Esophagus muscularis mucosa (tissue), 4 donors: ENCODE measurements at places on chromosomes 2 and 18. TPM values are rescaled to one million over a fixed set of nuclear protein-coding genes. Genes with fewer than 3 reads are reported as not detected.

BCL2 gene
- total RNA-seq, result 39.0 TPM

- peaks cover 50% of the 10 kb centered on the region for H3K4me1 ChIP-seq
- H3K27ac ChIP-seq, result peak overlapping the region; percentile 61
- no peak overlapping the region for H3K4me3 ChIP-seq
Observed at GRCh38 chr2:128324008-128324896, 5.6 kb upstream of the HS6ST1 start.

MBD5 gene
- total RNA-seq, result 34.6 TPM

GRCh38 chr2:85754313-85755095 is 713 bp downstream of the ATOH8 start:
- no peak for DNase-seq
- H3K27me3 ChIP-seq, result no peaks in the 10 kb centered on the region
- H3K27ac ChIP-seq, result peak overlapping the region; percentile 81
- peaks cover 7% of the 10 kb centered on the region for H3K36me3 ChIP-seq

DNA sequence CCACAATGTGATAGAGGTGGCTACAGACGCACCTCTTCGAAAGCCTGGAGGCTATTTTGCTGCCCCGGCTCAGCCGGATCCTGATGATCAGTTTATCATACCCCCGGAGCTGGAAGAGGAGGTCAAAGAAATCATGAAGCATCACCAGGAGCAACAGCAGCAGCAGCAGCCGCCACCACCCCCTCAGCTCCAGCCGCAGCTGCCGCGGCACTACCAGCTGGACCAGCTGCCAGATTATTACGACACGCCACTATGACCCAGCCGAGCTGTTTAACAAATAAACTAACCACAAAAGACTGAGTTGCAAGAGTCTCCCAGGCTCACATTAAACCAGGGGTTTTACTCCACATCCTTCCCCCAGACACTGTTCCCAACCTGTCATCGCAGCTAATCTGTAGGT is 263.8 kb downstream of the PHLPP1 start:
- DNase-seq, result no peak
- H3K27ac ChIP-seq, result no peak overlapping the region
- H3K4me3 ChIP-seq, result no peak overlapping the region
- H3K4me1 ChIP-seq, result peaks cover 10% of the 10 kb centered on the region
- no peaks in the 10 kb centered on the region for H3K27me3 ChIP-seq

DNA sequence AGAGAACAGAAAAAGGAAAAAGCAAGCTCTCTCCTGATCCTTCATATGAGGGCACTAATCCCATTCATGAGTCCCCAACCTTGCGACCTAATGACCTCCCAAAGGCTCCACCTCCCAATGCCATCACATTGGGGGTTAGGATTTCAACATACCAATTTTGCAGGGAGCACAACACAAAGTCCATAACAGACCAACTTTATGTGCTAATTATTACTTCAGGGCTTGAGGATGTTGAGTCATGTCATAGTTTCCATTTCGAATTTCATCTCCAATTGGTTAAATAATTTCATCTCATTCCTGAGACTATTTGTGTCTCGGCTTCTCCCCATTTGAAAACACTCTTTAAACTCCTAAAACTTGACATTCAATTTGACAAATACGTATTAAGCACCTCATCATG is 69.9 kb upstream of the KLF7 start:
- H3K4me3 ChIP-seq, result no peak overlapping the region
- no peak for DNase-seq
- H3K27me3 ChIP-seq, result no peaks in the 10 kb centered on the region
- no peaks in the 10 kb centered on the region for H3K36me3 ChIP-seq

GALR1 gene
- total RNA-seq, result 0.06 TPM

- peak overlapping the region; percentile 83 for H3K4me3 ChIP-seq
- no peak for DNase-seq
- H3K27ac ChIP-seq, result peak overlapping the region; percentile 74
- H3K36me3 ChIP-seq, result peaks cover 5% of the 10 kb centered on the region
- peaks cover 27% of the 10 kb centered on the region for H3K4me1 ChIP-seq
Observed at GRCh38 chr2:238239543-238239862, 335 bp downstream of the HES6 start.

DNA sequence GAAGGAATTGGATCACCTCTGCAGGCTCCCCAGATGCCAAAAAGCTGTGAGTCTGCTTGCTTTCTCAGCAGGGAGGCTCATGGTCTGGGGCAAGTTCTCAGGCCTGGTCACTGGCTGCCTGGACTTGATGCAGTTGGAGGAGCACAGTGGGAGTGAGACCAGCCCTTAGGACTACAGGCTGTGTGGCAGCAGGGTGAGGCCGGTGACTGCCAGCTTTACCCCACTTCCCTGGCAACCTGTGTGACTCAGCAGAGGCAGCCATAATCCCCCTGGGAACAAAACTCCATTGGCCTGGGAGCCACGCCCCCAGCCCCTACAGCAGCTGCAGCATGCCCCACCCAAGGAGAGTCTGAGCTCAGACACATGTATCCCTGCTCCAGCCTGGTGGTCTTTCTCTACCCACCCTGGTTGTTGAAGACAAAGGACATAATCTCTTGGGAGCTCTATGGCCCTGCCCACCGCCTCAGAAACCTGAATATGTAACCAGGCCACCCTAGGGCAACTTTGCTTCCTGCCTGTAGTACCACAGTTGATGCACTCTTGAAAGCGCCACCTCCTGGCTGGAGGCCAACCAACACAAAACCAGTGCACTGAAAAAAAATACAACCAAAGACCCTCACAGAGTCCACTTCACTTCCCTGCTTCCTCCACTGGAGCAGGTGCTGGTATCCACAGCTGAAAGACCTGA is 106.8 kb upstream of the SPATS2L start:
- no peaks in the 10 kb centered on the region for H3K4me1 ChIP-seq
- H3K4me3 ChIP-seq, result no peak overlapping the region
- no peaks in the 10 kb centered on the region for H3K27me3 ChIP-seq
- no peak overlapping the region for H3K27ac ChIP-seq

ANKRD29 gene
- 7.8 TPM for total RNA-seq

SERPINB5 gene
- not detected for total RNA-seq

- no peak overlapping the region for H3K27ac ChIP-seq
- H3K36me3 ChIP-seq, result no peaks in the 10 kb centered on the region
- no peaks in the 10 kb centered on the region for H3K27me3 ChIP-seq
Observed at GRCh38 chr2:201452922-201453643, 1.5 kb downstream of the STRADB start.

- no peak overlapping the region for H3K27ac ChIP-seq
- no peak overlapping the region for H3K4me3 ChIP-seq
- H3K27me3 ChIP-seq, result no peaks in the 10 kb centered on the region
- peaks cover 9% of the 10 kb centered on the region for H3K4me1 ChIP-seq
Observed at GRCh38 chr18:36420826-36421225, 123.3 kb downstream of the FHOD3 start.
